ENCODE measurements at places on chromosomes 6 and 20. TPM values are rescaled to one million over a fixed set of nuclear protein-coding genes. Genes with fewer than 3 reads are reported as not detected.

The CLIC5 gene
- total RNA-seq = 95.7 TPM

The FOXA2 gene
- total RNA-seq = 0.42 TPM

The TNFRSF6B gene
- 4.8 TPM for total RNA-seq

The CRIP3 gene
- total RNA-seq = 0.68 TPM

The AKAP7 gene
- 6.4 TPM for total RNA-seq

The OR2J3 gene
- not detected for total RNA-seq

GRCh38 chr6:18432180-18432579, 45.0 kb downstream of the RNF144B start:
- no peak overlapping the region for H3K4me3 ChIP-seq
- peak; percentile 55 for DNase-seq
- H3K27ac ChIP-seq = peak overlapping the region; percentile 91
- H3K36me3 ChIP-seq = no peaks in the 10 kb centered on the region
- H3K4me1 ChIP-seq = peaks cover 58% of the 10 kb centered on the region
- H3K27me3 ChIP-seq = no peaks in the 10 kb centered on the region

DNA sequence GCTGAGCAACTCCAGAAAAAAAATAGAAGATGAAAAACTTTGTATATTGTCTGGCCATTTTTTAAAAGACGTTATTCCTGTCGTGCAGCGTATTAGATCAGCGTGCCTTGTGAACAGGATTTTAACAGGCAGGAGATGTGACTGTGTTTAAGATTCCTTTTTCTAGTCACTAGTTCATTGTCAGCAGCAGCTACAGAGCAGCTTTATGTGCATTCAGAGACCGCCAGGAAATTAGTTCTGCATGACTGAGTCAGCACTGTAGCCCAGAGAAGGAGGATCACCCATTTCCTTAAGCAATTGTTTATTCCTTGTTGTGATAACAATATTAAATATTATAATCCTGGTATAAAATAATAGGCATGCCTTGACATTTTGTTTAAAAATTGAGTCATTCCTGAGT, 75.4 kb upstream of the ADGRB3 start:
- no peak overlapping the region for H3K27ac ChIP-seq
- H3K36me3 ChIP-seq = no peaks in the 10 kb centered on the region
- no peak for DNase-seq
- no peaks in the 10 kb centered on the region for H3K27me3 ChIP-seq
- H3K4me1 ChIP-seq = no peaks in the 10 kb centered on the region

DNA sequence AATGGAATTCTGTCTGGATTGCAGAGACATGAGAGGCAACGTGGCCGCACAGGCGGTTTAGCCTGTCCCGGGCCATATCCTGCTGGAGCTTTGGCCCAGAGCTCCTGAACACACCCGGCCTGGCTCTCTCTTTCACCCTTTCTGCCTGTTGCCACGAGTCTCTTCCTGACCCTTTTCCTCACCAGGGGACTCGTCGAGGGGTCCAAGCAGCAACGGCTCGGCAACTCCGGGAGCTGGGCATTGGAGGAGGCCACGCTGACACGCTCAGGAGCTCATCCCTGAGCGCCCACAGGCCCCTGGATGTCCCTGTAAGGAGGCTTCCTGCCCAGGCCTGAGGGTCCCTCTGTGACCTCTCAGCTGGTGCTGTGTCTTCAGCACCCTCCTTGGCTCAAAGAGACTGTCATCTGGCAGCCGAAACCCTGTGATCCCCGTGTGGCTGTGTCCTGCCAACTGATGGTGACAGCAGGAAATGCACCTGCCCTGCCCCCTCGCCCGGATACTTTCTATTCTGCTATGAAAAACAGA, 103.8 kb downstream of the RNASET2 start:
- no peaks in the 10 kb centered on the region for H3K36me3 ChIP-seq
- H3K27me3 ChIP-seq = no peaks in the 10 kb centered on the region
- no peak for DNase-seq
- no peak overlapping the region for H3K4me3 ChIP-seq

DNA sequence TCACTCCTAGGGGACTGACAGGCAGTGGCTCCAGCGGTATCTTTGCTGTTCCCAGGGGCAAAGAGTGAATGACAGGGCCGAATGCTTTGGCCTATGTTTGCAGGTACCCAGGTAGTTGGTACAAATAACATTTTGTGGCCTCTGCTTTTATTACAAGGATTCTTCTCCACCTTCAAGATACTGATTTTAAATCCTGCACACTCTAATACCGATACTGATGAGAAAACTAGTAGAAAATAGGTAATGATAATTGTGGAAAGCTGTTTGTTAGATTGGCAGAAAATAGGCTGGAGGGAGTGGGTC, 772 bp downstream of the HINT3 start:
- peak overlapping the region; percentile 93 for H3K27ac ChIP-seq
- H3K27me3 ChIP-seq = no peaks in the 10 kb centered on the region
- no peak for DNase-seq
- H3K36me3 ChIP-seq = no peaks in the 10 kb centered on the region
- H3K4me3 ChIP-seq = peak overlapping the region; percentile 84

DNA sequence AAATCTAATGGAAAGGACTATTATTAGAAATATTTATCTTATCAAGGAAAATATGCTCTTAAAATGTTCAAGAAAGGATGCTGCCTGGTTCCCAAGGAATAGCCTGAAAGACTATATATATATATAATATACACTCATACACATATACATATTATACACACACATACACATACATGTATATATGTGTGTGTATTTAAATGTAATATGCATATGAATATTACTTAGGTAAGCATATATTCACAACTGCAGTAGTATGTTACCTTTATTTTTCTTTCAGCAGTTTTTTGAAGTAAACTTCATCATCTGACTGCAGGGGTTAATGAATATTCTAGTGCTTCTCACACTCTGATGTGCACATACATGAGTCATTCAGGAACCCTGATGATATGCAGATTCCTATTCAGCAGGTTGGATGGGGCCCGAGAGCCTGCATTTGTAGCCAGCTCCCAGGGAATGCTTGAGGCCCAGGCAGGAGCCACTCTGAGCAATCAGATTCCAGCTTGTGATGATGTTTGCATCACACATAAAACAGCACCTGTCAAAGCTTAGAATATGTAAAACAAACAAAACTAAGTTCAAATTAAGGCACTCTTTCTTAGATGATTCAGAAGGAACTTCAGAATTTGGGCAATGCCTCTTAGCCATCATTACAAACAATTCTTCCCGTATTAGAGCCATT, 16.1 kb downstream of the MYLK4 start:
- no peak for DNase-seq
- H3K4me3 ChIP-seq = no peak overlapping the region
- peak overlapping the region; percentile 83 for H3K27ac ChIP-seq
- no peaks in the 10 kb centered on the region for H3K27me3 ChIP-seq
- H3K4me1 ChIP-seq = peaks cover 36% of the 10 kb centered on the region

- H3K27me3 ChIP-seq = no peaks in the 10 kb centered on the region
- no peak overlapping the region for H3K4me3 ChIP-seq
- H3K4me1 ChIP-seq = peaks cover 4% of the 10 kb centered on the region
- no peak overlapping the region for H3K27ac ChIP-seq
- no peaks in the 10 kb centered on the region for H3K36me3 ChIP-seq
- no peak for DNase-seq
Observed at GRCh38 chr6:35312807-35313206, 15.2 kb downstream of the DEF6 start.

- H3K4me1 ChIP-seq = peaks cover 13% of the 10 kb centered on the region
- H3K4me3 ChIP-seq = no peak overlapping the region
- no peak for DNase-seq
- H3K36me3 ChIP-seq = no peaks in the 10 kb centered on the region
- H3K27ac ChIP-seq = no peak overlapping the region
Observed at GRCh38 chr20:5827098-5827853, 77.1 kb downstream of the SHLD1 start.

DNA sequence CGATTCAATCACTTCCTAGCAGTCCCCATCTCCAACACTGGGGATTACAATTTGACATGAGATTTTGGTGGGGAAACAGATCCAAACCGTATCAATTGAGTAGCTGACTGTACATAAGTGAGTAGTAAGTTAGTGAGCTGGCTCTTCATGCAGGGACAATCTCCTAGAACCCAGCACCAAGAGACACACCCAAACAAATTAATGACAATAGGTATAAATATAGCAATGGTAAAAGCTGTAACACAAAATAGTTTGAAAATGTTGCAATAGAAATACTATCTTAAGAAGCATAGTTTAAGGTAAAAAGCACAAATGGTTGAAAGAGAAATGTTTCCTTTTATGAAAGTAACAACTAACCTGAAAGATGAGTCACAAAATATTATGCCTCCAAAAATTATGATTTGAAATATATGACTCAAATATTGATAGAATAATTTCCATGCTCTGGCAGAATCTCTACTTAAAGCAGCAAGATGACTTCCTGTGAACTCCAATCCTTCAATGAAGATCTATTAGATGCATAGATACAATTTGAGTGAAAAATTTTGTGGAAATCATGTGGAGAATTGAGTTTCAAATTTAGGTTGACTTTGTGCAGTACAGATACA, 5.4 kb upstream of the SIRPB1 start:
- no peak overlapping the region for H3K27ac ChIP-seq
- H3K4me1 ChIP-seq = no peaks in the 10 kb centered on the region
- no peak for DNase-seq
- H3K4me3 ChIP-seq = no peak overlapping the region

DNA sequence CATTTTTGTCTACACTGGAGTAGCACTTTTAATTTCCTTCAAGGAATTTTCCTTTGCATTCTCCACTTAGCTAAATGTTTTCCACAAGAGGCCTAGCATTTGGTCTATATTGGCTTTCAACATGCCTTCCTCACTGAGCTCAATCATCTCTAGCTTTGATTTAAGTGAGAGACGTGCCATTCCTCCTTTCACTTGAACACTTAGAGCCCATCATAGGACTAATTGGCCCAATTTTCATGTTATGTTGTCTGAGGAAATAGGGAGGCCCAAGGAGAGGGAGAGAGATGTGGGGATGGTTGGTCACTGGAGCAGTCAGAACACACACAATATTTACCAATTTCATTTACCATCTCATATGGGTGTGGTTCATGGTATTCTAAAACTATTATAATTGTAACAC, 645.0 kb downstream of the PRKN start:
- no peaks in the 10 kb centered on the region for H3K36me3 ChIP-seq
- no peak overlapping the region for H3K4me3 ChIP-seq
- no peak overlapping the region for H3K27ac ChIP-seq
- no peak for DNase-seq

DNA sequence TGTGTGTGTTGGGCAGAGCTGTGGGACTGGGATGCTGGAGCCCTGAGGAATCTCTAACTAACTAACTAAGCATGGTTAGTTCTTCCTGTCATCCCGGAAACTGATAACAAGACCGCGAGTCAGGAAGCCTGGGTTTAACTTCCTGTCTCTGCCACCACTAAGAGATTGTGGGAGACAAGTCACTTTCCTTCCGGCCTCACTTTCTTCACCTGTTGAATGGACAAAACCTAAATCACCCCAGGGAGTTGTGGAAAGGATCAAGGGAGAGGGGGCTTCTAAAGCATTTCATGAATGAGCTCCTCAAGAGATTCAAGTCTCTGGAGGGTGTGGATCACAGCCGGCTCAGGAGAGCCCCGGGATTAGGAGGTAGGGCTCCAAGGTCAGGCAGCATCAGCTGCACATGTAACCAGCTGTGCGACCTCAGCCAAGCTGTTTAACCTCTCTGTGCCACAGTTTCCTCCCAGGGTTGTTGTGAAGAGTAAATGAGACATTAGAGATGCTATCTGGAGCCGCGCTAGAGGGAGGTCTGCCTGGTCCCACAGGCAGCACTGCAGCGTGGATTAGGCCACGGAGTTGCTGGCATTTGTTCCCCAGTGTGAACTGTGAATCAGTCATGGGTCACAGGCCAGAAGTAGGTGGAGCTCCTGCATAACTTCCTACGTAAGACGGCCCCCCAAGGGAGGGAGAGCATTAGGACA, 105.1 kb downstream of the TOX2 start:
- no peak for DNase-seq
- no peak overlapping the region for H3K4me3 ChIP-seq
- H3K4me1 ChIP-seq = peaks cover 8% of the 10 kb centered on the region
- H3K27me3 ChIP-seq = peaks cover 6% of the 10 kb centered on the region
- H3K27ac ChIP-seq = no peak overlapping the region
- H3K36me3 ChIP-seq = no peaks in the 10 kb centered on the region

DNA sequence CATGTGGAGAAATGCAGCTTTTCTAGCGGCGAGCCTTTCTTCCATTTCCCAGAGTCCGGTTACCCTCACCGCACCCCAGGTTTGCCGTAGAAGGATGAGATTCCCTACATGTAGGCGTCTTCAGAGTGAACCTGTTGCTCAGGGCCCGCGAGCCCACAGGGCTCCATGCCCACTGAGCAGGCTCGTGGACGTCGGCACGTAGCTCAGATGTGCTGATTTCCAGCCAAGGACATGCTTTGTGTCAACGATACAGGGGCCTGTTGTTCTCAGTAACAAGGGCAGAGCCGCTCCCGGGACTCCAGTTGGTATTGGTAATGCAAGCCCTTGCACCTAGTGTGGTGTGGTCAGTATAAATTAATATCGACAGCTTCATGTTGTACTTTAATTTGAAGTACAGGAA, 159.6 kb downstream of the MTHFD1L start:
- no peaks in the 10 kb centered on the region for H3K27me3 ChIP-seq
- H3K27ac ChIP-seq = no peak overlapping the region
- no peaks in the 10 kb centered on the region for H3K36me3 ChIP-seq
- H3K4me1 ChIP-seq = peaks cover 7% of the 10 kb centered on the region

All from gastrocnemius medialis (tissue), 4 donors.